ENCODE measurements at places on chromosomes 2 and 18. TPM values are rescaled to one million over a fixed set of nuclear protein-coding genes. Genes with fewer than 3 reads are reported as not detected.

The RAPGEF4 gene
- total RNA-seq = 4.3 TPM

The CHRND gene
- not detected for total RNA-seq

The MFSD2B gene
- 0.12 TPM for total RNA-seq

The THSD7B gene
- total RNA-seq = not detected

The TUBB8B gene
- total RNA-seq = not detected

The OXER1 gene
- total RNA-seq = 4.0 TPM

The TBC1D8 gene
- total RNA-seq = 27.3 TPM

The CD226 gene
- 0.44 TPM for total RNA-seq

The MC4R gene
- not detected for total RNA-seq

The TCF7L1 gene
- total RNA-seq = 1.8 TPM

The HOXD8 gene
- 0.19 TPM for total RNA-seq

The LIPT1 gene
- 3.6 TPM for total RNA-seq

The MORN2 gene
- total RNA-seq = 5.5 TPM

The CD8B2 gene
- total RNA-seq = 0.03 TPM

The HDLBP gene
- total RNA-seq = 996 TPM

The HAAO gene
- 16.1 TPM for total RNA-seq

DNA sequence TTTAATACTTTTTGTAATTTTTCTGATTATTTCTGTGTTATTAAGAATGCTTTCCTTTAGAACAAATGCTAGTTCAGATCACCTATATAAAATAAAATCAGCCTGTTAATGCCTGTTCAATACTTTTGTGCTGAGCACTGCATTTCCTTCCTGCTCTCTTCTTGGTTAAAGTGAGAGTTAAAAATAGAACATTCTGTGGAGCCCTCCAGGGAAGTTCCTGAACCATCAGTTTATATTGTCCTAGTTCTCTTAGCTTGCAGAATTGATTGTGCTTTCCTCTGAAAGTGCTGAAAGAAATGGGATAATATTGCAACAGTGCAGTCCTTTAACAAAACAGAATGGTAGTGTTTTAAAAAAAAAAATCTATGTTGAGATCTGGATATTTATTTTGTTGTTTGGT, 74.6 kb upstream of the UBXN4 start:
- no peak for DNase-seq

DNA sequence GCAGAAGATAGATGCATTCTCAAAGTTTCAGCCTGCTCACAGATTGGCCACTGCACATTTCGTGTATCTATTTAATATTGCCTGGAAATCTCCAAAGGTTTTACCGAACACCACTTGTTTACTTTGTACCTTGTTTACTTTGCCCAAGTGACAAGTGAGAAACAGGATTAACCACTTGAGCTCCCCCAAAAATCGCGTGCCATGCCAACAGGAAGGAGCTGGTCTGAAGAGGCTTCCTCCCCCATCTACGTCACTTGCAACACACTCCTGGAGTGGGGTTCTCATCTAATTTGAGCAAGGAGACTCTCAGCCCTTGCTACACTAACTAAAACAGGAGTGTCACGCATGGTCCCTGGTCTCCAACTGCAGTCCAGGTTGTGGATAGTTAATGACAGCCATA, 212.5 kb upstream of the TMEM200C start:
- DNase-seq = no peak

GRCh38 chr18:72762515-72763122, 105.2 kb downstream of the NETO1 start:
- DNase-seq = no peak

DNA sequence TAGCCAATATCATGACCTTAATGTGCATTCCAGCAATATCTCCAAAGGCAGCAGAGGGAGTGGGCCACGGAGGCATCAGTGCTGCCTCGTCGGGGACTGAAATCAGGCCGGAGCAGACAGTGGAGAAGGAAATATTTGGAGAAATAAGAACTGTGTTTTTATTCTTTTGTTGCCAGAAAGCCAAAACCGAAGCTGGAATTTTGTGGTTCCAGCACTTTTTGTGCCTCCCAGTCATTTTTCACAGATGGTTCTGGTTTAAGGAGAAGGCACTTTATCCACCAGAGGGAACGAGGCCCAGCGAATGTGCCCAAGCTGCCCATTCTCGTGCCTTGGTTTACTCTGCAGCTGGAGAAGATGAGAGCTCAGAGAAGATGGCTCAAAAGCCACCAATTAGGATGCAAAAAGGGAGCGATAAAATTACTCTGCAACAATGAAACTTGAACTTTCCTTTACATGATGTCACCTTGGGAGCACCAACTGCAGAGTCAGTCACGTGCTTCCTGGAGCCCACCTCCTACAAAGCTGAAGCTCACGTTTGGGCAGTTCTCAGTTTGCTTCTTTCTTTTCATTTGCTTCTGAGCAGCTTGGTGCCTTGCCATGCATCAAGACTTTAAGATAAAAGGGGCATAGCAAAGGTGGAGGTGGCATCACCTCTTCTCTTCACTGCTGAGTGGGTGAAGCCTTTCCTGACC, 288.7 kb downstream of the LPIN1 start:
- no peak for DNase-seq

GRCh38 chr2:78301166-78301789, 724.2 kb upstream of the REG3G start:
- no peak for DNase-seq

- no peak for DNase-seq
These were observed 43.7 kb upstream of the RIT2 start for GRCh38 chr18:43159086-43159770.

- no peak for DNase-seq
These were observed 242.6 kb upstream of the RAB12 start for GRCh38 chr18:8366656-8367055.

DNA sequence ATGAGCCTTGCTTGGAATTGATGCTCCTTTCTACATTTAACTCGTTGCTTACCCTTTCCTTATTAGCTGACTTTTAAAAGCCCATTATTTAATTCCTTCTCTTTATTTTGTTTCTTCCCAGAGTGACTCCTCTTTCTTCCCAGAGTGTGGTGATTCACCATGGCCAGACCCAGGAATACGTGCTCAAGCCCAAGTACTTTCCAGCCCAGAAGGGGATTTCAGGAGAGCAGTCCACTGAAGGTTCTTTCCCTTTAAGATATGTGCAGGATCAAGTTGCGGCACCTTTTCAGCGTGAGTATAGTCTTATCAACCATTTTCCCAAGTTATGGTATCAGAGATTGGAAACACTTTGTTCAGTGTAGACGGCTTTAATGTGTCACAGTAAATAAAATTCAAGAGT, 163.7 kb downstream of the LTBP1 start:
- no peak for DNase-seq

GRCh38 chr18:58756148-58756547, 84.9 kb downstream of the MALT1 start:
- no peak for DNase-seq

DNA sequence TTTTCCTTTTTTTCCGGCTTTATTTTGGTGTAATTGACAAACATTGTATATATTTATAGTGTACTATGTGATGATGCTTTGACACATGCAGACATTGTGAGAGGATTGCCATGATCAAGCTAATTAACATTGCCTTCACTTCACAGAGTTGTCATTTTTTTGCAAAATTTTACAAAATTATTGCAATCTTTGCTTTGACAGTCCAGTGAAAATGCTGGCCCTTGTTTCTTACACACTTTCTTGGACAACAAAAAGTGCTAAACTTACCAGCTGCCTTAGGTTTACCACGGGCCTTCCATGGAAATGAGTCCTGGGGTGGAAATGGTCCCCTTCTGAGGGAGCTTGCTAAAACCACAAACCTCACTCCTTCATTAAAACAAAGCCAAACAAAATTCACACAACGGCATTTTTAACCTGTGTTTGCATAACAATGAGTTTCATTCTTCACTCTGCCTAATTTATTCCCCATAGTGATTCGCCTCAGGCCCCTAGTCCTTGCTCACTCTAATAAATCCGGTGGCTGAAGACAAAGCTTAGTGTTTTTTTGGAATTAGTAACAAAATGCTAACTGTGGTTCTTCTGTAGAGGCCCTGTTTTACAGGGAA, 32.2 kb downstream of the LINC00305 start:
- no peak for DNase-seq

- no peak for DNase-seq
These were observed 8.5 kb downstream of the AGAP1 start for GRCh38 chr2:235502336-235502735.
